ENCODE measurements at places on chromosomes 12 and 14.

DNA sequence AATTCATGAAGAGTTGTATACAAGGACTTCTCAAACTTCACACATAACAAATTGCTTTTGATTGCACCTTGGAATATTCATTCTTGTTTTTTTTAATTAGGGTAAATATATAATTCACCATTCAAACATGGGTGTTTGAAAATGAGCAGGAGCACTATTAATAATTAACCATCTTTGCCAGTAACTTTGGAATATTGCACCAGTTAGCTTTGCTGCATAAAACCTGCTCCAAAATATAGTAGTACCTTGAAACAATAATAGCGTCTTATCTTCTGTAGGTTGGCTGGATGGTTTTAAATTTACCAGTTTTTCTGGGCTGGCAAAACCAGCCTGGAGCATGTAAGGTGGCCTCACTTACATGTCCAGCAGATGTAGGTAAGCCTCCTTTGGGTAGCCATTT is 1112.4 kb downstream of the TRHDE start:
- DNase-seq = no peak

- DNase-seq = peak; percentile 13
Measured at GRCh38 chr12:25052196-25052913, 103.5 kb upstream of the BCAT1 start.

DNA sequence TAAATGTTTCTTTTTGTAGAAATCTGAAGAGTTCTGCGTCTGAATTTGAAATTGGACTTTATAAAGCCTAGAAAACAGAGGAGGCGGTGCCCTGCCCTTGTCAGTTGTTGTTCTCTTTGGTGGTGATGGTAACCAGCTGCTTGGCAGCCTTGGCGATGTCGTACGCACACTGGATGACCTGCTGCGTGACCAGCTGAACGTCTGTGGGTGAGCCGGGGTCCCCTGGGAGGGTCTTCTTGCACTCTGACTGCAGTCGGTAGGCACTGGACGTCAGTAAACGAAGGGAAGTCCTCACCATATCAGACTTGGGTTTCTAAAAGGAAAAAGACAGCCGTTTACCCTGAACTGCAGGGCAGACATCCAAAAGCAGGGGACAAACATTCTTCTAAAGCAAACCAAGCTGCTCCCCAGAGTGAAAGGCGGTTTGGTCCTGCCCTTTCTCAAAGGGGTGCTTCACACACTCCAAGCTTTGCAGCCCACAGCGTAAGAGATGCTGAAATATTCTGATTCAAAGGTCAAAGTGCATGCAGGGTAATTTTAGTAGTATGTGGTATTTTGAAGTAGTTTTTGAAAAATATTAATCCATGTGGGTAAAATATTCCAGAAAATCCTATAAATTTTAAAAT is 32.9 kb downstream of the TCHP start:
- DNase-seq = no peak

DNA sequence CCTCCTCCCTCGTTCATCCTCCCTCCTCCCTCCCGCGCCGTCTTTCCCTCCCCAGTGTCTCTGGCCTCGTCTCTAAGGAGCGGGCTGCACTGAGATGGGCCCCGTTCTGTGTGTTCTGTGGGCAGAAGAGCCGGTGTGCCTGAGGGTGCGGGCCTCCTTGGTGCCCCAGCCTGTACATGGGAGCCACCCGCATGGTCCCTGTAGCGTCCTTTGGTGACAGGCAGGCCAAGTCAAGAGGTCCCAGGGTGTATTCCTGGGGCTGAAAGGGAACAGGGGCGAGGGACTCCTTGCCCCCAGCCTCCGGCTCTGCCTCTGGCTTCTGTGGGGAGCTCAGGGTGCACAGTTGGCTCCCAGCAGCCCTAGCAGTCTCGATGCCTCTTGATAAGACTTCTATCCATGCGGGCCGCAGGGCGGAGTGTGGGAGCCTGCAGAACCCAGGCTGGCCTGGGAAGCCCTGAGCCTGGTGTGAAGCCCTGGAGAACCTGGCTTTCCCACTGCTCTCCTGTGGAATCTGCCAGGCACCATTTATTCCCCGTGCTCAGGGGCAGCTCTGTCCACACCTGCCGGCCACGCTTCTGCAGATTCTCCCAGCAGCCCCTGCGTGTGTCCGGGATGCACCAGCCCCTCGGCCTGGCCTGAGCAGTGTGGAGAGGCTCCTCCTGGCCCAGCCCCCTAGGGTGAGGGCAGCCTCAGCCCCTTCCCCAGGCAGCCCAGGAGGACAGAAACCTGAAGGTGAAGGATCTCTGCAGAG is 181.3 kb downstream of the KIF26A start:
- no peak for DNase-seq

DNA sequence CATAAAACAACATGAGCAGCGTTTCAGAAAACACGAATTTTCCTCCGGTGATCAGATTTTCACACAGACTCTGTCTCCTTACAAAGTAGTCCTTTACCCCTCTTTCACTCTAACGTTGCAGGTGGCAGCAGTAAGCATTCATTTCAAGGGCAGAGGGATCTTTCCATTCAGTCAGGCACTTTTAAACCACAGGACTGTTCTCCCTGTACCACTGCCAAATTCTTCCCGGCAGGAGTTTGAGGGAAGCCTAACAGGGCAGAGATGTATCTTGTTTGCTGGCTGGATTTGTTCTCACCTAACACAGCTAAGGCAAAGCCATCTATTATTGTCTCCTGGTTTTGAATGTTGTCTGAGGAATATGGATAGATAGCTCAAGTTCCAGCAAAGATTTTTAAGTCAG is 1187.3 kb upstream of the SEL1L start:
- no peak for DNase-seq

- no peak for DNase-seq
Measured at GRCh38 chr14:76235628-76236027, 83.9 kb downstream of the GPATCH2L start.

DNA sequence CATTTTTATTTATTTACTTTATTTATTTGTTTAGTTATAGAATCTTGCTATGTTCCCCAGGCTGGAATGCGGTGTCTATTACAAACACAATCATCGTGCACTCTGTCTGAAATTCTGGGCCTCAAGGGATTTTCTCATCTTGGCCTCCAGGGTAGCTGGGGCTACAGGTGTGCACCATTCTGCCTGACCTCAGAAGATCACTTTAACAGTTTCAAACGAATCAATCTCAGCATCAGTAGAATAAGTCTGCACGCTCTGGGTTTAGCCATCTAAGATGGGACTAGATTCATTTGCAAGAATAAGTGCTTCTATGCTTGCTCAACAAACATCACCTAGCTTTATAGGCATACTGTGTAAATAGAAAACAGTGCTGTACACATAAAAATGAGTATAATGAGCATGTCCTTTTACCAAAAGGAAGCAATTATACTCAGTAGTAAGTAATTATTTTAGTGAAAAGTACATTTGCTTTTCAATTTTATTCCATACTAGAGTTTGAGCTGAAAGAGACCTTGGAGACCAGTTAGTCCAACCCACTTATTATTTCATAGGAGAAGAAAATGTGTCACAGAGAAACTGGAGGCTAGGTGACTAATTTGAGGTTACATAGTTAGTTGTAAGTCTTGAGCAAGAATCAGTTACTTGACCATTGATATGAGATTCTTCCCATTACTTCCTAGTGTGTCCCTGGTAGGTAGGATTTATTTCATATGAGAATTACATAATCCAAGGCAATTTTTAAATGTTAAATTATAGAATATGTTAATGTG is 456.5 kb upstream of the LMO3 start:
- no peak for DNase-seq

- no peak for DNase-seq
Measured at GRCh38 chr14:29927376-29928116, at the start of gene PRKD1. PRKD1 (minus strand) TSS chr14:29927847.

DNA sequence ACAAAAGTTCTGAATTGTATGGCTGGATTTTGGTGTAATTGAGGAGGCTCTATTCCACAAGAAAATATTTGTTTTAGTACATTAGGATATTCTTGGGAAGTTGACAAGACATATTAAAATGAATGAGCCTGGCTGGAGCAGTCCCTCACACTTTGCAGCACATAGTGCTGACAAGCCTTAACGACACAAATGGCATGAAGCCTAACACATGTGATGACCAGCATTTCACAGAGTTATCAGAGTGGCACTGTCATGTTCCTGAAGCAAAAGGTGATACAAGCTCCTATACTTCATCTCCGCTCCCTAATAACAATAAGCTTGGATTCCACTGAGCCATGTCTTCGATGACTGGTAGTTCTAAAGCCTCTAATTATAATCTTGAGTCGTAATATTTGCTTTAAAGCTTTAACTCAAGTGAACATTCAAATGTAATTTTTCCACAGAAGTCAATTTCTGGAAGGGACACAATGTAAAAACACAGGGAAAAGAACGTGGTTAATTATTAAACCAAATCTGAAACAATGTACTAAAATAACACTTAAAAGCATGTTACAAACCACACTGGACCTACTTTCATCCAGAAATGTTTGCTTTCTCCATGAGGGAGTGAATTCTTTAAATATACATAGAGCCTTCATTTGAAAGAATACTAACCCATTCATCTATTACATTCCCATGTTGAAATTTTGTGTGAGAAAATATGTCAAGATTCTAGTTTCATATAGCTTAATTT is 49.6 kb downstream of the GRIP1 start:
- no peak for DNase-seq

Data from NK-92 treated with Interleukin-12 subunit alpha and Interleukin-12 subunit beta, amount 100 ng/mL, for 24 hours (cell line).